ENCODE measurements at places on chromosomes 12 and 14.

- DNase-seq: no peak
These were observed 323.8 kb downstream of the BCAT1 start for GRCh38 chr12:24625103-24625502.

- DNase-seq: no peak
These were observed 94.0 kb downstream of the RALGAPA1 start for GRCh38 chr14:35715079-35715478.

DNA sequence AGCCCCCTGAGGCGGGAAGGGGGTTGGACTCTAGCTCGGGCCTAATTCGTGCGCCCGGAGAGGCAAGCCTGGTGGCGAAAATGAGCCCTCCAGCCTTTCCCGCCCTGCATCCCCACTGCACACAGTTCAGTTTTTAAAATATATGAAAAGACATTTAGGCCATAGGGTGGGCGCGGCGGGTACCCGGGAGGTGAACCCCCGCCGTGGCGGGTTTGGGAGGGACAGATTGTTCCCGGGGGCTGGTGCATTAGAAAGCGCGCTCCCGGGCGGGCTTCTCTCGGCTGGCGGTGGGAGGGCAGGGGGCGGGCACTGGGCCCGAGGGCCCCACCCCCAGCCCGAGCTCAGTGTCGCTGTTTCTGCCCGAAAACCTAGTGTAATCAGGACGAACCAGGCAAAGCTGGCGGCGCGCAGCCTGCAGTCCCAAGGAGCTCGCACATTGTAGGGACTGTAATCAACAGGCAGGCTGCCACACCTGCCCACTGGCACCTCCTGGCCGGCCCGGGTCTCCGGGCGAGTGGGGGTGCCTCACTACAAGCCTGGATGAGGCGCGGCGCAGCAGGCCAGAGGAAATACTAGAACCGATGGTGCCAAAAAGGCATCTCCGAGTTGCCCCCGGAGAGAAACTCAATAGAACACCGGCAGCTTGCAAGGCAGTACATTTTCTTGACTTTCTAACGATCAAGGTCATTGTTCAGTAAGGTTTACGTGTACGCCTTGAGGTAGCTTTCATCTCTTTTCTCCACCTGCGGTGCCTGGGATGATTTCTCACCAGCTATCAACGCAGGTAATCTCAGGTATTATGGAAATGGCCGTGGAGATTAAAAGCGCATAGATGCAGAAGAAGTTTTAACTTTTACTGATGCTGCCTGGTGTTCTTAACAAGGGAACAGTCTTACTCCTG is 764 bp upstream of the SPTB start:
- DNase-seq: peak; percentile 28

- no peak for DNase-seq
These were observed 36.2 kb downstream of the CMAS start for GRCh38 chr12:22082190-22082701.

DNA sequence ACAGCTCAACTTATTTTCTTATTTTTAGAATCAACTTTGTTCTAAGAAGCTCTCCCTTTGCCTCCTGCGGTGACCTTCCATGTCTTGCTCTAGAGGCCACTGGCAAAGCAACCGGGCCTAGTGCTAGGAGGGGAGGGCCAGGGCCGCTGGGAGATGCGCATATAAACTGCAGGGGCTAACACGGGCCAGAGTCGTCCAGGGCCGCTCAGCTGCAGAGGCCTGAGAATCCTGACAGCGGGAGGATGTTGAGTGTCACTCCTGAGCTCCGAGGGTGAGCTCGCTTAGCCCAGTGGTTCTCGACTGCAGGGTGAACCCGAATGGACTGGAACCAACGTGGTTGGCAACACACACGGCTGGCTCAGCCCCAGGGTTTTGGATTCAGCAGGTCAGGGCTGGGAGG is 6.5 kb upstream of the PIWIL1 start:
- no peak for DNase-seq

DNA sequence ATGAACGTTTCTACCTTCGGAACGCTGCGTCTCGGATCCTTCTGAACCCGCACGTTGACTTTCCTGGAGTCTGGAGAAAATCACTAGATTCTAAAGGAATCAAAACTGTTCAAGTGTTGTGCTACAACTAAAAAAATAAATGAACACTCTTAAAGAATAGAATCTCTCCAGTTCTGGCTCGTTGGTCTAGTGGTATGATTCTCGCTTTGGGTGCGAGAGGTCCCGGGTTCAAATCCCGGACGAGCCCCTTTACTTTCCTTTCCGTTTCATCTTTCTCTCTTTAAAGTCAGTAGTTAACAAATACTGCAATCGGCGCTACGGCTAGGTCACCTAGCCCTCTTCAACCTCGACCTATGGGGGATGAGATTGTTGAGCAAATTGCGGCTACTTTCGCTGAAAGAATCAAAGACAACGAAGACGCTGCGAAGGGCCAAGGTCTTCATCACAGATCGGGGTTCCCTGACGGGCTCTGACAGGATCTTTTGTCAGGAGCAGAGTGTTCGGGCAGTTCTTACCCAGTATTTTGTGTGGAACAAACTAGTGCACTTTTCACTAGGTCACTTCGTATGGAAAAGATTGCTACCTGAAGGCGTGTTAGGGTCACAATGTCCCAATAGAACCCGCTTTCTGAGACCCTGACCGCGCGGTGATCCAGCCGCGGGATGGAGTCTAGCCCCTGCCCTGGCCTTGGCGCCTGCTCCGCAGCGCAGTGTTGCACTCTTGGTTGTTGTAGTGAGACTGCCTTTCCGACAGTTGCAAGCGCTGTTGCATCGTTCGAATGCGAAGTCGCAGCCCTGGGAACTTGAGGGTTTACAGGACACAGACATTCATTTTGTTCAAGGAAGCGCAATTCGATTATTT is 8.4 kb downstream of the OR6S1 start:
- no peak for DNase-seq

Measured in NCI-H1048 (cell line).